ENCODE measurements at places on chromosomes 7 and 10.

GRCh38 chr10:91925022-91925320 lies 1.4 kb downstream of the BTAF1 start:
- no peak for DNase-seq

DNA sequence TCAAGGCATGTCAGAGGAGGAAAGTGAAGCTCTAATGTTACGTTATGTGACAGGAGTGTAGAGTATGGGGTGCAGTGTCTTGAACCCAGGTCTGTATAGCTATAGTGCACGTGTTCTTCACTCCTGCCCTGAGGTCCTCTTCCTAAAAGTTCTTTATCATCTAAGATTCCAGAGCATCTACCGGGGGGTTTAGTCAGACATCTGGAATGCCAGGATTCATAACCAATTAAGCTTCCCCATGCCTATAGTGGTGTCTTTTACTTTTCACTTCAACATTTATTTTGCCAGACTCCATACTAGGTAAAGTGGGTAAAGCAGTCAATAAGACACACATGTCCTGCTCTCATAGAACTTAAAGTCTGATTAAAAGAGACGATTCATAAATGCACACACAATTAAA lies 22.4 kb downstream of the PPP1R3C start:
- no peak for DNase-seq

DNA sequence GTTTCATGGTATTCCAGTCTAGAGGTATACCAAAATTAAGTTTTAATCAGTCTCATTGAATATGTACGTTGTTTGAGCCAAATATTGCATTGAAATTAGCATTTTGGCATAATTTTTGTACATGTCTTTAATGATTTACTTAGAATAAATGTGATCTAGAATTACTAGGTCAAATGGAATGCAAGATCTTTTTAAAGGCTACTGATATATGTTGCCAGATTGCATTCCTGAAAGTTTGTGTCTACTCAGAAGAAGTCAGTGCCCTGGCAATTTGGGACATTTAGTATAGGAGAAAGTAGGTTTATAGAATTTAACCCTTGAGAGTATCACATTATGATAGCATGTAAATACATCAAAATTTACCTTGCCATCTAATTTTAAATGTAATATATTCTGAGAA lies 32.4 kb downstream of the KMT2E start:
- no peak for DNase-seq

DNA sequence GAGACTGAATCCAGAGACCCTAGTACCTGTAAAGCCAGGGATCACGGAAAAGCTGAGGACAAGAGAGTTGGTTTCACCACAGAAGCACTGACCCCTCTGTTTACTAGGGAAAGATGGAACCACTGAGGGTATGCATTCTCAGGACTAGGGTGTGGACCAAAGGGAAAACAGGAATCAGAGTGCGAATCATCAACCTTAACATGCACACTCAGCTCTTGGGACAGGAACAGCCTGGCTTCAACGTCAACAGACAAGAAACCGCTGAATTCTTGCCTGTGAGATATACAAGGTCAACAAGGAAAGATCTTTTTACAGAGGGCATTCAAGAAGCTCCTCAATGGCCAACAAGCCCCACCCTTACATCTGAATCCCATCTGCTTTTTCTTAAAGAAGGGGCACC lies 14.9 kb downstream of the TNRC18 start:
- DNase-seq: no peak

- no peak for DNase-seq
Observed at GRCh38 chr7:56115852-56116538, at the start of gene NUPR2. TSS of gene NUPR2 (minus strand) at chr7:56116417. CDS start at chr7:56116314, 103 bp downstream.

- DNase-seq: no peak
Observed at GRCh38 chr7:110568388-110568787, 522.5 kb upstream of the LRRN3 start.

DNA sequence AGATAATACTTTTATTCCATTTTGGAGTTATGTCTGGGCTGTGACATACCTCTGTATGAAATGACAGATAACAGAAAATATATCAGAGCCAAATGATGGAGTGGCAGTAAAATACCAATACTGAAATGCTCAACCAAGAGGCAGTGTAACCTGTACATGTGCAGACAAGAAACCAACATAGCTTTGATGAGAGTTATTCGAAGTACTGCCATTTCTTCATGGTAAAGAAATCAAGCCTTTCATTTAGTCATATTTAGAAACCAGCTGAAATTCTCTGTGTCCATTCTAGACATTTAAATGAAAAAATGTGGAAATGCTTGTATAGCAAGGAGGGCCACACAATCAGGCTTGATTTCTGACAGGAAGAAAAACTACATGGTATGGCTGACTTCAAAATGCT lies 127.1 kb upstream of the PTPRZ1 start:
- no peak for DNase-seq

DNA sequence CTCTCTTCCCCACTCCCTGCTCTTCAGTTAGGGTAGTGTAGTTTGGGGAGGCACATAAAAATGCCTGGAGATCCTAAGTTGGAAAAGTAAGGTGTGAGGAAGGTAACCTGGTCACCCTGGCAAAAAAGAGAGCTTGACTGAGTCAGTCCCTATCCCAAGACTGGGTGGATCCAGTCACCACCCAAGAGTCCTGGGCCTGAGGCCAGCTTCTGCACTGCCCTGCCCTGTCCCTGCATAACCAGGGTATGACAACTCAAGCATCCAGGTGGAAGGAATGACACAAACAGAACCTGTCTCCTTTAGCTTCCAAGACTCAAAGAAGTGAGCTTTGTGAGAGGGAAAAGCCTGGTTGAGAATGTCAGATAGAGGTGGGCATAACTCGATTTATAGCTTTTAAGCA lies 26.9 kb upstream of the SORBS1 start:
- DNase-seq: no peak

- DNase-seq: no peak
Observed at GRCh38 chr7:40267583-40267982, 132.8 kb downstream of the SUGCT start.

DNA sequence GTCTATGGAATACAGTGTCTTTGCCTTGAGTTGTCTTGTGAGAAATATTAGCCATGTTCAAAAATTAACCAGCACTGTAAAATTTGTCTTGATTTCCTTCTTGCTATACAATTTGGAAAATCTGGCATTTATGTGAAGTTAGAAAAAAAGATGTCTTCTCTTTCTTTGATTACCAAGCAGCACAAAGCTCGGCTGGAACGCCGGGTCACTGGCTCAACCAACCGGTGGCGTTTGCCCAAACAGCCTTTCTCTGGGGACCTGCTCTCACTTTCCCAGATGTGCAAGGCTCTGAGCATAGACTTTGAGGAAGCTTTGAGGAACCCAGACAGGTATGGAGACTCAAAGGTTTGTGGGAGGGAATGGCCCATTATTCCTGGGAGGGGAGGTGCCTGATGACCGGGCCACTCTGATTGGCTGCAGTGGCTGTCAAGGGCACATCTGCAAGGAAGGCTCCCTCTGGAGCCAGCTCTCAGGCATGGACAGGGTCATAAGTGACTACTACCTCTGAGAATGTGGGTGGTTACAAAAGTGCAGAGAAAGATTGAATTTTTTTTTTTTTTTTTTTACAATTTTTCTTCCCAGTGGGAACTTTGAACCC lies 5.6 kb downstream of the BTBD16 start:
- DNase-seq: no peak

DNA sequence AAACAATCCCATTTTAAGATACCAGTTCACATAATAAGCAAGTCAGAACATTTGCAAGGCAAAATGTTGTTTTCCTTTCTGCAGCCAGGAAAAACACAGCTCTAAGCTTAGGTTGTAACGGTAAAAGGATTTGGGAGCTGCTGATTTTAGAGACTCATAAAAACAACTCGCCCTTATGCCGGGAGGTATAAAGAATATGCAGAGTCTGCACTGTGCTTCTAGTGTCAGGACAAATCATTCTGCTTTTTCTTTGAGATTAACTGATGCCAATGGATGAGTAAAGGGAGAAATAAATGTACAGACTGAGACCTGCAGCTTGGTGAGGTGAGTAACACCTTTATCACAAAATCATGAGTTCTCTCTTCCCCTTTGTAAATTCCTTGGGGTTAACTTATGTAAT lies 2.0 kb upstream of the SFR1 start:
- DNase-seq: no peak

GRCh38 chr10:127977357-127978009 lies 70.6 kb downstream of the PTPRE start:
- no peak for DNase-seq

DNA sequence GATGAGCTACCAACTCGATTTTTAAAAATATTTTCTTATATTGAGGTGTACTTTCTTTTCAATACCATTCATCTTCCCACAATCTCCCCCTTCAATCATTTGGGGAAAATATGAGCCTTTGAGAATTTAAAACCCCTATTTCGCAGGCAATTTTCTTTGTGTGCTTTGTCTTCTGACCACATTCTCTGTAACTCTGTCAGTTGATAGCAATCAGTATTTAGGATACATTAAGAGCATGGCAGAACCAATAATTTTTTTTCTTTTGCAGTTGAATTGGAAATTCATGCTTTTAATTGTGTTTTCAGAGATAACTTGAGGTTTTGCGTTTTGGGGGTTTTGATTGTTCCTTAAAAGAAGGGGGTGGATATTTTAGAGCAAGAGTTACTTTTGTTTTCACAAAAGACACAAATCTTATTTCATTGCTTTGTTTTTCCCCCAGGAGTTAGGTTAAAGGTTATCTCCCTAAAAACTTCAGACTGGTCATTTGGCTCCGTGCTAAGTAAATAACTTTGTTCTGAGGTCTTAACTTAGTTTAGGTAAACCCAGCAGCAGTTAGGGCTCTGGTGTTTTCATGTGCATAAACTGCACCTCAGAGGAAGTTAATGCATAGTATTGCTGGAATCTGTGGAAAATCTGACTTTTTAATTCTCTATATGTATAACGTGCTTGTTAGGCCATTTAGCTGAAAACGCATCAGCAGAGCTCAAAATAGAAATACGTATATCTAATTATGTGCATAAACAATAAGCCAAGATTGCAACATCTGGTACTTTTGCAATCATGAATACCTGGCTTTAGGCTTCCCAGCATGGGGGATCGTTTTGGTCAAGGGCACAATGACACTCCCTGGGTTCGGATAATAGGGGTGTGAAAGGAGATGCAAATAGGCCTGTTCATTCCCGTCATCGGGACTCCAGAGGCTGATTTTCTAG lies 676.4 kb upstream of the ANKRD30A start:
- DNase-seq: no peak

- no peak for DNase-seq
Observed at GRCh38 chr7:43933902-43934560, 7.8 kb downstream of the UBE2D4 start.

- no peak for DNase-seq
Observed at GRCh38 chr10:7933757-7934156, 115.5 kb downstream of the TAF3 start.

DNA sequence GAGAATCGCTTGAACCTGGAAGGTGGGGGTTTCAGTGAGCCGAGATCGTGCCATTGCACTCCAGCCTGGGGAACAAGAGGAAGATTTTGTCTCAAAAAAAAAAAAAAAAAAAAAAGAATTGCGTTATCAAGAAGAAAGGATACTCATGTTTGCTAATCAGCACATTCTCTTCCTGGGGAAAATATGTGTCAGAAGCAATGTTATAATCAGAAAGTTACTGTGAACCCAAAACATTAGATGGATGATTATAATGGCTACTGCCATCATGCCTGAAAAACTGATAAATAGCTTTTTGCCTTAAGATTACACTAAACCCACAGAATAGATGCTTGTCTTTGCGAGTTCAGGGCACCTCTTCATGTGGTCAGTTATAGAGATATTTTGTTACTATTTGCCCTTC lies 24.3 kb upstream of the GNAI1 start:
- no peak for DNase-seq

- DNase-seq: no peak
Observed at GRCh38 chr10:101155896-101156295, 24.8 kb downstream of the TLX1 start.

- no peak for DNase-seq
Observed at GRCh38 chr10:77256346-77256745, 381.3 kb downstream of the KCNMA1 start.

DNA sequence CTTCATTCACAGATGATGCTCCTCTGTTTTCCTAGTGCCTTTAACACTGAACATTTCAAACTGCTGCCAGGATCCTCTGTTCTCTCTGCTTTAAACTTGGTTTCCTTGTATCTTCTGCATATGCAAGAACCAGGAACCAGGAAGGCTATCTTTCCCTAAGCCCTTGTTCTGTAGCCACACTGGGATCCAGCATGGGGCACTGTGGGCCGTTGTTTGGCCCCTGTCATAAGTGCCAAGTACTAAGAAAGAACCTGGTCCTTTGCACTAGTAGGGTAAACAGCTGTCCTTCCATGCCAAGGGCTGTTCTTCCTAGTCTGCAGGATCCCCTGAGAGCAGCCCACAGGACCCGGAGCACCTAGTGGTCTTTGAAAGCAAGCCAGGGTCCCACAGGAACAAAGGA lies 49.0 kb upstream of the TRIM8 start:
- DNase-seq: no peak

DNA sequence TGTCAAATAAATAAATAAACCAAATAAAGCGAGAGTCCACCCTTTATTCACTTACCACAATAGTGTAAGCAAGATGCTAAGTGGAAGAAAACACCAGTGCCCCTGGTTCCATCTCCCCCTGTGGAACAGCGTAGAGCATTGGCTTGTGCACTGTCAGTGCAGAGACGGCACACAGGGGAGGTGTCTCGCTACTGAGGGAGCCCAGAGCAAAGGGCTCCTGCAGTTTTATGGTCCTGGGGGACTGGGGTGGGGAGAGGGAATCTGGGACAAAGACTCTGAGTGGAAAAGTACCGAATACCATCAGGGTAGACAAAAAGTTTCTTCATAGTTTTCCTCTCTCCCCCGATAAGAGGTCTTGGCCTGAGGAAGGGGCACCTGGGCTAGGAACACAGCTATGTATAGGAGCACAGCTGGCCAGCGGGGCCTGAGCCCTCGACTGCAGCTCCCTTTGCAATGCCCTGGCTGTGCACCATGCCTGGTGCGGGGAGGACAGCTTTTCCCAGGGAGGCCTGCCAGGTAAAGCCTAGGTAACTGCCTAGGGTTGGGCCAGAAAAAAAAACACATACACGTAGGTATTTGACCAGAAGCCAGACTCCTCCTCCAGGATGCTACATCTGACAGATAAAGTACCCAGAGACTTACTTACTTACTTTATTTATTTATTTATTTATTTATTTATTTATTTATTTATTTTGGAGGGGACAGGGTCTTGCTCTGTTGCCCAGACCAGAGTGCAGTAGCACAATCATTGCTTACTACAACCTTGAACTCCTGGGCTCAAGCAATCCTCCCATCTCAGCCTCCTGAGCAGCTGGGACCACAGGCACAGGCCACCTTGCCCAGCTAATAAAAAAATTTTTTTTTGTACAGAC lies 88.8 kb upstream of the KIF5B start:
- no peak for DNase-seq

DNA sequence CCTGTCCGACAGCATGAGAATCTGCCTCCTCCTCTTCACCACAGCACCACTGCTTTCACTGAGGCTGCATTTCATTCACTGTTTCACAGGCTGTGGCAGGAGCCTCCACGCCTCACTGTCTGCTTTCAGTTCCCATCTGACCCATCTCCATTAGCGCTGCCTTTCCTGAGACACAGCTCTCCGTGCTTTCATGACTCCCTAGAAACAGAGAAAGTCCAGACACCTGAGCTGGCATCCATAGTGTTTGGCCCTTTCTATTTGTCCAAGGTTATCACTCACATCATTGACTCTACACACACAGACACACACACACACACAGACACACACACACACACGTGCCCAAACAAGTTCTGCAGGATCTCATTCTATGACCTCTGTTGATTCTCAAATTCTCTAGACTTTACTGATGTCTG lies 5.2 kb downstream of the LGI1 start:
- no peak for DNase-seq

All from stimulated activated CD4-positive, alpha-beta T cell treated with anti-CD3 and anti-CD28 coated beads, Interleukin-12 subunit alpha, Interleukin-12 subunit beta, amount 100 ng/mL, for 4 hours (primary cell).